ENCODE measurements at places on chromosomes 11 and 22.
A peak's percentile ranks its signal among the peaks of the same experiment; 100 is the strongest.

DNA sequence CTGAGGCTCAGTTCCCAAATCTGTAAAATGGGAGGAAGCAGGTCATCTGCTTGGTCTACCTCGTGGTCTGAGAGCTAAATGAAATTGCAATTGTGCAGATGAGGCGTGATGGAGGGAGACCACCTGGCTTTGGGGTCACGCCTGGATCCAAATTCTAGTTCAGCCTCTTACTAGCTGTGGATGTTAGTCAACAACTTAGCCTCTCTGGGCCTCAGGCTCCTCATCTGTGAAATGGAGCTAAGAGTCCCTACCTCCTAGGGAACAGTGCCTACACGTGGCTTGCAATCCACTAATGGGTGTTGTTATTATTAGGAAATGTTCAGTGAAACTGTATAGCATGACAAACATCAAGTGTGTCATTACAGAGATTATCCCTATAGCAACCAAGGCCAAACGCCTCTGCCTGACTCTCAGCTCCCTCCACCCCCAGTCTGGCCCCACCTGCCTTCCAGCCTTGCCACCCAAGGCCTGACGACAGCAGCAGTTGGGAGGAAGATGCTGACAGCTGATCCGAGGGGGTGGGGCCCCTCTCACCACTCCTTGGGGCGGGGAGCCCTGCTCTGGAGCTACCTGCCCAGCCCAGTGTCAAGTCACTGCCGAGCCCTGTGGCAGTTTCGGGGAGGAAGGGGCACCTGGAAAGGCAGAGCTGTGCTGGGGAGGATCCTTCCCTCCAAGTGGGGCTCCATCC lies 1.7 kb upstream of the RHOD start:
- peak; percentile 76 for DNase-seq

GRCh38 chr11:6251990-6252473 lies 7.6 kb upstream of the CCKBR start:
- peak; percentile 87 for DNase-seq

DNA sequence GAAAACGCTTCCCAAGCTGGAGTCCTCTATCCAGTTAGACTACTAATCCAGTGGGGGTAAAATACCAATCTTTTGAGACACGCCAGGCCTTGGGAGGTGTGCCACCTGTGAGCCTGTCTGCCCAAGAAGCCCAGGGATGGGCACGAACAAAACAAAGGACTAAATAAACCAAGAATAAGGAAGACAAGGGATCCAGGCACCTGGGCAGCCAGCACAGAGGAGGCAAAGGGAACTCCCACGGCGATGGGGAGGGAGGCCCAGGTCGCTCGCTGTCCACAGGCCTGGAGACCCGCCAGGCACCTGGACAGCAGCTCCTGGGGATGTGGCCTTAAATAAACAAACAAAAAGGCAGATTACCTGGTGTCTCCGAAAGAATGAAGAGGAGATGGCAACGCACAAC lies 31.4 kb downstream of the LRFN4 start:
- DNase-seq: no peak

- no peak for DNase-seq
Measured at GRCh38 chr22:39184586-39185577, 32.4 kb upstream of the CBX7 start.

DNA sequence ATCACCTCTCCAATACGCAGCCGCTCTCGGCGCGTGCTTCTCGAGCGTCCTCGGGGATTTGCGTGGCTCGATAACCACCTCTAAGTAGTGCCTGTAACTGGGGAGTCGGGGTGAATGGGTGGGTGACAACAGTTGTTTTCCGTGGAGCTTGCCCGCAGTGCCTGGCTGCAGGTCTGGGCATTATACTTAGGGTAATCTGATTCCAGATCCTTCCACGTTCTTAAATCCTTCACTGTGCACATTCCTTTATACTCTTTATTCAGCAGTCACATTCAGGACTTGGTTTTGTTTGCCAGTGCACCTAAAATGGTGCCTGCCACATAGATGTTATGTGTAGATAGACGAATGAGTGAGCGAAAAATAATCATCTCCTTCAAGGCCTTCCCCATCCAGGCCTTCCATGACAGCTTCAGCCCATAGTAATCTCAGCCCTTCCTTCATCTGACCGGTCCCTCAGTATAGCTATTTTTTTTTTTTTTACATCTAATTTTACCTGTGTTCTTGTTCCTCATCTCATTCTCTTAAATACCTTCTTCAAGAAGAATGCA lies 602 bp downstream of the NAT10 start:
- peak; percentile 41 for DNase-seq

GRCh38 chr11:122155765-122156527 lies 39.9 kb upstream of the BLID start:
- no peak for DNase-seq

DNA sequence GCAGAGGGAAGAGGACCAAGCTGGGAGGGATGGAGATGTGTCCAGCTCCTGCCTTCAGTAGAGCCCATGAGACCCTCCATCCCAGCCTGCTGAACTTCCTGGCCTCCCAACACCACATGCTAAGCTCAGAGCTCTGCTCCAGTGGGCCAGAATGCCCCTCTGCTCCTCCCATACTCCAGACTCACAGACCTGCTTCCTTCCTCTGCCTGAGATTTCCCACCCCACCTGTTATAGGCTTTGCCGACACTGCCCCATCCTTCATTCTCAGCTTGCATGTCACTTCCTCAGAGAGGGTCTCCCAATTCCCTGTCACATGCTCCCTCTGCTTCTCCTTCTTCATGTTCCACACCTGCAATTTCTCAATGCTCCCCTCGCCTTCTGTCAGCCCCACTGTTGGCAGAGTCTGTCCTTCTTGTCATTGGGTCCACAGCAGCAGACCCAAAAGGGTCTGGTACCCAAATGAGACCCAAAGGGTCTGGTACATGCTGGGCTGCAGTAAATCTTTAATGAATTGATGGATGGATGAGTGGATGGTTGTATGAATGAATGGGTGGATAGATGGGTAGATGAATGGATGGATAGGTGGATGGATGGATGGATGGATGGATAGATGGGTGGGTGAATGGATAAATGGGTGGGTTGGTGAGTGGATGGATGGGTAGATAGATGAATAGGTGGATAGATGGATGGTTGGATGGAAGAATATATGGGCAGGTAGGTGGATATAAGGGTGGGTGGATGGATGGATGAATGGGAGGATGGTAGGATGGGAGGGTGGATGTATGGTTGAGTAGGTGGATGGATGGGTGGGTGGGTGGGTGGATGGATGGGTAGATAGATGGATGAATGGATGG lies 105.3 kb upstream of the FGF3 start:
- DNase-seq: no peak

- no peak for DNase-seq
Measured at GRCh38 chr22:28102151-28102812, 183.2 kb upstream of the PITPNB start.

DNA sequence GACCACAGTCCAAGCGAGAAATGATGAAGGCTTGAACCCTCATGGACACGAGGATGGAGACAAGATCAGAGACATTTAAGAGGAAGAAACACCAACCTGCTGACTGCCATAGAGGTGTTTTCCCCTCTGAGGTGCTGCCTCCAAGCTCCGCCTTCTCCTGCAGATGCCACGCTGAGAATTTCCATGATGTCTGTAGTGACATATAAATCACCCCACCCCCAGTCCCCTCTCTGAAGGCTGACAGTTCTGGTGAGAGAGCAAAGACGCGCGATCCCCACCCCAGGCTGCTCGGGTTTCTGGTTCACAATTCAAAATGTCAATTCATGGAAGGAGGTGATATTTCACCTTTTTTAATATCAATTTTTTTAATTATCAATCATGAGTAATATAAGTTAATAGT lies 28.2 kb downstream of the LRRC32 start:
- no peak for DNase-seq

GRCh38 chr11:123429336-123429735 lies 733 bp upstream of the GRAMD1B start:
- no peak for DNase-seq

DNA sequence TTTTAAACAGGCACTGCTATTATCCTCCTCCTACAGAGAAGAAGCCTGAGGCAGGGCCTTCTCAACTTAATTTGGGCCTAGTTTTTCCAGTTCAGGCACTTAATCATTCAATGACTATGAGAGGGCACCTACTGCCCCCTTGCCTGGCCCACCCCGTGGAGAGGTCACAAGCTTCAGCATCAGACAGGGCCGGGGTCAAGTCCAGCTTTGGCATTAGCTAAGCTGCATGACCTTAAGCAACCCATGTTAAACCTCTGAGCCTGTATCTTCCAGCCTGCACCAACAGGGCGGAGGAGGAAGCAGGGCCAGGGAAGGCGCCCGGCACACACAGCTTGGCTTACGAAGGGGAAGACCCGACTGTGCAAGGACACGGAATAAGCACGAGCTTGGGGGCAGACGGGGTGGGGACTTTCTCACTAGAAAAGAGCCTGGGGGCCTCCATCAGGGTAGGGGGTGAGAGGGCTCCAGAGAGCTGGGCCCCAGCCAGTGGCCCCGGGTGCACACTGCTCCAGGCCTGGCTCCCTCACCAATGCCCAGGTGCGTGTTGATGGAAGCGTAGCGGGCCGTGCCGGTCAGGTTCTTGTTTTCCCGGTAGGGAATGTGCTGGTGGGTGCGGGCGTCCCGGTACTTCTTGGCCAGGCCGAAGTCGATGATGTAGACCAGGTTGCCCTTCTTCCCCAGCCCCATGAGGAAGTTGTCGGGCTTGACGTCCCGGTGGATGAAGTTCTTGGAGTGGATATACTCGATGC lies 16.9 kb downstream of the CSNK1E start:
- DNase-seq: no peak

- DNase-seq: no peak
Measured at GRCh38 chr11:72864702-72865655, 50.8 kb downstream of the ATG16L2 start.

GRCh38 chr22:49373289-49373666 lies 454.4 kb downstream of the BRD1 start:
- DNase-seq: no peak

DNA sequence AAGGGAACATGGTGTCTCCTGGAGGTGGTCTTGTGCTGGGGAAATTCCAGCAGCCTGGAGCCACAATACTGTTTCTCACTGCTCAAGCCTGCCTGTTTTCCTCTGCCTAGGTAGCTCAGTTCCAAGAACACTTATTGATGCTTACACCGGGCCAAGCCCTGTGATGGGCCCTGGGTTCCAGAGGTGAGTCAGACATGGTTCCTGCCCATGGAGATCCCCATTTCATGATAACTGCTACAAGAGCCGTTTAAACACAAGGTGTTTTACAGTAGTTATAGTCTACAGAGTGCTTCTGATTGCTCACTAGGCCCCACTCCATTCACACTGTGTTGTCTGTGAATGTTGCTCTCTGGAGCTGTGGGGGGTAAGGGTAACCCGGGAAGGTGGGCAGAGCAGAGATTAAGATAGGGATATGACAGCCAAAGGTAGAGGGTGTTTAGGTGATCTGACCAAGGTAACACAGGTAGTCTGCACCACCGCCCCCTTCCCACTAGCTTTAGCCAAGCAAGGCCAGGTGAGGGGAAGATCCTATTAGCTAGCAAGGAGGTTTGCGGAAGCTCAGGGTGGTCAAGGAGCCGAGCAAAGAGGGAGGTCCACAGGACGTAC lies 696 bp upstream of the MICAL2 start:
- DNase-seq: peak; percentile 67

GRCh38 chr11:95913830-95914615 lies 9.9 kb downstream of the MTMR2 start:
- DNase-seq: no peak

- no peak for DNase-seq
Measured at GRCh38 chr11:114297806-114298709, 1.9 kb downstream of the NNMT start.

- no peak for DNase-seq
Measured at GRCh38 chr11:74696939-74697675, 34.1 kb downstream of the CHRDL2 start.

GRCh38 chr22:39344046-39344390 lies 5.8 kb upstream of the SYNGR1 start:
- DNase-seq: no peak

- no peak for DNase-seq
Measured at GRCh38 chr11:69285091-69285490, 8.9 kb upstream of the MYEOV start.

- DNase-seq: no peak
Measured at GRCh38 chr22:27615408-27615807, 186.1 kb downstream of the MN1 start.

DNA sequence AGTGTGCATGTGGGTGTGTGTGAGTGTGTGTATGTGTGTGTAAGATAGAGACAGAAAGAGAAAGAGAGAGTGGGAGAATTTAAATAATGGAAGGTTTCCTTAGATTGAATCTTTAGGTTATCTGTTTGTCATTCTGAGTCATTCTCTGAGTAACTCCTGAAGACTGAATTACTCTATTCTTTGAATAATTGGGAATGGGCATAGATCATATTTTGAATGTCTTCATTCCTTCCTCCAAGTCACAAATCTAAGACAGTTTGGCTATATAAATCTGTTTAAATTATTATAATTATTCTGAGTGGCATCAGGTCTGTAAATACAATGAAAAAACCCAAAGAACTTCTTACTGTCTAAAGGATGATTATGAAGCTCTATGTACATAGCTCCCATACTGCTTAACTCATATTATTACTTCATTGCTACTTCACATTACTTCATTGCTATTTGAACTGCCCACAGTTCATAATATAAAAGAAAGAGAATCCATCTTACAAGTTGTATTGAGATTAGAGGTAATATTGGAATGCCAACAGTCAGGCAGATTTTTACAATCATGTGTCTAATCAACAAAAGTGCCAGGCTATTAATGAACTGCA lies 346.6 kb upstream of the CCDC179 start:
- DNase-seq: no peak

All from hematopoietic multipotent progenitor cell treated with erythropoietin and hydrocortisone succinate and interleukin-3 and kit ligand, for 15 days (in vitro differentiated cells).